ENCODE measurements at places on chromosomes 1 and 21.

DNA sequence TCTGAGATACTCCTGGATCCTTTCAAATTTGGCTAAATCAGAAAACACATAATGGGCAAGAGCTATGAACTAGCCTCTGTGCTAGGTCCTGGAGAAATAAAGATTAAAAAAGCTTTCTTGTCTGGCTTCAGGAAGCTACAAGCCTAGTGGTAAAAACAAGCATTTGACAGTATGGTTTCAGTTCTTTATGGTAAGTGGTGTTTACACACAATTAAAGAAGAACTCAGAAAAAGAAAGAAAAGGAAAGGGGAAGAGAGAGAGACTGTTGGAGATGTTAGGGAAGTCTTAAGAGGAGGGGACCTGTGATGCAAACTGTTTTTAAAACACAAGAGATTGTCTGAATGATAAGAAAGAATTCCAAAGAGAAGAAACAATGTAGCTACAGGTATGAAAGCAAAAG is 1.8 kb downstream of the OR10J1 start:
- no peak for DNase-seq

GRCh38 chr1:243596431-243597062 is 253.5 kb downstream of the AKT3 start:
- DNase-seq = no peak

- DNase-seq = no peak
Measured at GRCh38 chr1:200153277-200154055, 126.0 kb downstream of the NR5A2 start.

GRCh38 chr21:20424943-20425342 is 573.3 kb upstream of the NCAM2 start:
- DNase-seq = no peak

- DNase-seq = no peak
Measured at GRCh38 chr1:178875936-178876335, 5.1 kb upstream of the ANGPTL1 start.

DNA sequence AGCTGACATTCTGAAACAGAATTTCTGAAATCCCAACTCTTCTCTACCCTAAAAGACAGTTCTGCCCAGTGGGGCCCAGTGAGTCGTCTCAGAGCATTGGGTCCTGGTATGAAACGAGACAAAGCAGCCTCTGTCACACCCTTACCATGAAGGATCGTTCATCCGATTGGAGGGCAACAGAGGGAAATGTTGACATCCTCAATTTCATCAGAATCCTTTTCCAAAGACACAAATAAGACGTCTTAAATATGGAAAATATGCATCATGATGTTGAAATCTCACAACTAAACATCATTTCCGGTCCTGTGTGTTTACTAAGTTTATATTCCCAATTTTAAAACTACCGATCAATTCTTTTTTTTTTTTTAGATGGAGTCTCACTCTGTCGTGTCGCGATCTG is 112.1 kb upstream of the SLC45A1 start:
- no peak for DNase-seq

DNA sequence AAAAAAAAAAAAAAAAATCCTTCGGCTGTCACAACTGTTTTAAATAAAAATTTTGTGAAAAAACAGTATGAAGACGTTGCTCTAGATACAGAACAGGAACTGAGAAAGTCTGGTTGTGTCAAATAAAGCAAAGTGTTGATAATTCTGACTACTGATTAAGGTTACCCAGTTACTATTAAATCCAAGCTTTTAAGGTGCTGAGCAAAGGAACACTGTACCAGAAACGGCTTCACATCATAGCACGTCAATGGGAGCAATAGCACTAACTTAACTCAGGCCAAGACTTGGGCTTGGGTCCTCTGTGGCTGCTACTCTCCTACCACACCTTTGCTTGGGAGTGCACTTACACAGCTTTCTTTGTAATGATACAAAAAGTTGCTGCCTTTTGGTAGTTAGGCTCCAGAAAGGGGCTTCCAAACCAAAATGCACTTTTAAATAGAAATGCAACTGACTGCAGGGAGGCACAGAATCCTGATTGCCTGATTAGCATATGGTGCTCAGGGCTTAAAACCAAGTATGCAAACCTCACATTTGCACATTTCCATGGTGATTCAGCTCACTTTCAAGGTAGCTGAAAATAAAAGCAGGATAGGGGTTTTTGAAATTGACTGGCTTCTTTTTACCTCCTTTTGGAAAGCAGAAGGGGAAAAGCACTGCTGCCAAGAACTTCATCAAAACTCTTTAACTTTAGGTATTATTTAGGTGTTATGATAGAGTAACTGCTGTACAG is 6.3 kb downstream of the MCL1 start:
- DNase-seq = no peak

GRCh38 chr1:100523038-100523652 is 14.8 kb upstream of the GPR88 start:
- no peak for DNase-seq

DNA sequence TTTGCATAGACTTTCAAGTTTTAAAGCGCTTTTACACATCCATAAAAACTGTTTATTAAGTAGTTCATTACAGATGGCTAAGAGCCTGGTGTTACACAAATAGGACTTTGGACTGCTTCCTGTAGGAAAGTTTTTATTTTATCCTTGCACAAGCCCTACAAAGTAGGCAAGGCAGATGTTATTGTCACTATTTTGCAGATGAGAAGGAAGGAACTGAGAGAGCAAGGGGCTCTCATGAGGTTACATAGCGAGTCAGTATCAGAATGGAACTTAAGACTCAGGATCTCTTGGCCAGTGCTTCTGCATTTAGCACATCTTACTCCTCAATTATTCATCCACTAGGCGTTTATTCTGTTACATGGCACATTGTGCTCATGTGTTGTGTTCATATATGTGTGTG is 2.6 kb upstream of the MAPKAPK2 start:
- no peak for DNase-seq

GRCh38 chr1:147473733-147474049 is 67.6 kb upstream of the BCL9 start:
- no peak for DNase-seq

DNA sequence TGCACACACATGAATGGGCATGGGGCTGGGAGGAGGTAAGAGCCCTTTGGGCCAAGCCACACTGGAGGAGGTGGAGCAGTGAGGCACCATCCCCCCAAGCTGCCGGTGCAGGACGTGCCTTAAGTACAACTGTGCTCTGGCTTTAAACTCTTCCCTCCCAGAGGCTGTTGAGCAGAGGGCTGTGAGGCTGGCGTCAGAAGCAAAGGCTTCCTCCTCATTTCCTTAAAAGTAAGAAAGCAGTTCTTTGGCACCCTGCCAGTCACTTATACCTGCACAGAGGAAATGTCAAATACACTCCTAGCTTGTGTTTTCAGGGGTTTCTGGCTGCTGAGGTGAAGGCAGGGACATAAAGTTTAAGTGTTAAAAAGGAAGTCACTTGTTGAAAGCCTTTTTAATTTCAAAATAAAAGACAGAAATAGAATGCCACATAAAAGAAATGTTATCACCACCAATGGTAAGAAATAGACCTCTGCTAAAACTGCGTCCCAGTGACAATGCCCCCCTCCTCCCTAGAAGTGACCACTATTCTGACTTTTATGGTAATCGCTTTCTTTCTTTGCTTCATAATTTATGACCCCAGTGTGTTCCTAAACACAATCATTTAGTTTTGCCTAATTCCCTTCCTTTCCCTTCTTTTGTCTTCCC is 33.0 kb downstream of the LAMC2 start:
- peak; percentile 45 for DNase-seq

GRCh38 chr21:33820230-33820770 is 95.3 kb downstream of the ATP5PO start:
- DNase-seq = no peak

GRCh38 chr1:165524639-165525285 is 19.0 kb upstream of the LRRC52 start:
- no peak for DNase-seq

- no peak for DNase-seq
Measured at GRCh38 chr1:228071839-228072657, 10.5 kb upstream of the ARF1 start.

GRCh38 chr21:37575580-37575979 is 209.0 kb downstream of the DYRK1A start:
- DNase-seq = no peak

DNA sequence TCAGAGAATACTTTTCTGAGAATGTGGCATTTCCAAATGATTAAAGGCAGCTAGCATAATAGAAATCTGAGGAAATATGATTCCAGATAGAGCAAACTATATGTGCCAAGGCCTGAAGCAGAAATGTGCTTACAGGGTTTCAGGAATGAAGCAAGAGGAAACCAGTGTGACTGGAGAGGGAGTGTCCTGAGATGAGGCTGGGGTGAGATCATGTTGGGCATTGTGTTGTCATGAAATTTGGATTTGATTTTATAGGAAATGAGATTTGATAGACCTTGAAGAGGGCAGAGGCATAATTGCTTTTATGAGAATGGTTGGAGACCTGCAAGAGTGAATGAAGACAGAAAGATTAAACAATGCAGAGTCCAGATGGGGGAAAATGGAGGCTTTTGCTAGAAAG is 338.1 kb upstream of the SNX7 start:
- no peak for DNase-seq

- DNase-seq = no peak
Measured at GRCh38 chr1:68904477-68904876, 407.6 kb upstream of the DEPDC1 start.

DNA sequence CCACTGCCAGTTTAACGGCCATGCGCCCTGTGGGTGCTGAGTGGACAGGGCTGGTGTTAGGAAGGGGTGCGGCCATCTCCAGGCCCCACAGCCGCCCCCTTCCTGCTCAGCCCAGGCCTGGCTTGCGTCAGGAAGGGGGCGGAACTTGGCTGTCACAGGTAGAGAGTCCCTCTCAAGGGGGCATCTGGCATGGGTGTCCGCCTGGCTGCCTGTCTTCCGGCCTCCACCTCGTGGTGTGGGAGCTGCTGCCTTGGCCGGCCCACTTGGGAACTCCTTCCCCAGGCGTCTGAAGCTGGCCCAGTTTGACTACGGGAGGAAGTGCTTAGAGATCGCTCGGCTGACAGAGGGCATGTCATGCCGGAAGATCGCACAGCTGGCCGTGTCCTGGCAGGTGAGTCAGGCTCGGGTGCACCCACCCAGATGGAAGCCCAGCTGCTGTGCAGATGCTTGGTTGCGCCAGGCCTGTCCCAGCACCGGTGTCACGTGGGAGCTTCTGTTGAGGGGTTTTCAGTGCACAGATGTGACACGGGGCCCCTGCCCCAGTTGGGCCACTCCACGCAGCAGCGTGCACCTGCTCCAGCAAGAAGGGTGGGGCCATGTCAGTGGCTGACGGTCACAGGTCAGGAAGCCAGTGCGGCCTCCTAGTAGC is 9.1 kb upstream of the ATAD3B start:
- DNase-seq = no peak

- DNase-seq = no peak
Measured at GRCh38 chr1:93172778-93173177, 7.4 kb downstream of the TMED5 start.

DNA sequence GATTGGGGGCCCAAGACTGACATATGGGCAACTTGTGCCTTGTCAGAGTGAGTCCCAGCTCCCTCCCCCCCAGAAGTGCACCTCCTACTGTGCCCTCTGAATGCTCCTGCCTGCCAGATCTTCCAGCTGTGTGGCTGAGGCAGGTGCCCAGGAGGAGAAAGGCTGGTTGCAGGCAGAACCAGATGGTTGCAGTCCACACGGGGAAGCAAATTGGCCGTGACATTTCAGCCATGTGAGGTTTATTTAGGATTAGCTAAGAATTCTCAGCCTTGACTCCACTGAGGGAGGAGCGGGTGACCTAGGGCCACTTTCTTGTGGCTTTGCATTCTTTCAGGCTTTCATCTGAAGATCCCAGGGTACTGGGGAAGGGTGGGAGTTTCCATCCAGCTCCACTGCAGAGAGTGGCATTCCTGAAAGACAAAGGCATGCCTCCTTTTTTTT is 33.8 kb downstream of the PEX14 start:
- DNase-seq = no peak
